GM10248 (cell line): ENCODE measurements at places on chromosomes 3 and 15.

GRCh38 chr3:139111392-139112229, 66.9 kb upstream of the PRR23C start:
- peak; percentile 68 for DNase-seq

- DNase-seq: peak; percentile 14
Observed at GRCh38 chr3:58868097-58868779, 181.6 kb downstream of the CFAP20DC start.

DNA sequence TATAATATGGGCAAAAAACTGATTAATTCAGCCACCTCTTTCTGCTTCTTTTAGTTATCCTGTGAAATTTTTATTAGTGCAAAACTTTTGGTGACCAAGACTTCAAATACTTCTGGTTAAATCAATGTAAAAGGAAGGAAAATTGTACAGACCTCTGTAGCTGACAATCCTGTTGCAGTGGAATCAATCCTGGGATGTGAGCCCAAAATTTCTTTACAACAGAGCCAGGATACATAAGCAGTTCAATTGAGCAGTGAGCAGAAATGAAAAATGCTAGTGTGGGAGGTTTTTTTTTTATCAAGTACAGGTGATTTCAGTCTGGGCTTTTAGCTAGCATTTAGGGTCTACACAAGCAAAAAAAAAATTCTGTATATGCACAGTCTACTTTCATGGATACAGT, 398.0 kb downstream of the OTOL1 start:
- no peak for DNase-seq

DNA sequence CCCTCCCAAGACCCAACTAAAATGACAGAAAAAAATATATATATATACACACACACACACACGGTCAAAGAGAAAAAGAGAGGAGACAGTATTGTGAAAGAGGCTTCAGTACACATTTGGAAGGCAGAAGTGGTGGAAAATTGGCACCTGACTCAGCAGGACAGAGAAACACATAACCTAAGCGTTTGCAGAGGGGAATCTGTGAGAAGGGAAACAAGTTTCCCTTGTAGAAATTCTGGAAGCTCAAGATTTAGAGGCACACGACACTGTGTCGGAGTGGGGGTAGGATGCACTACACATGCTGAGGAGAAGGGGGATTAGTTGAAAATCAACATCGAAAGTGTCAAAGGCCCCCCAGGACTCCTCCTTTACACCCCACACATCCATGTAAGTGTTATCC, 53.1 kb downstream of the PAK2 start:
- no peak for DNase-seq

DNA sequence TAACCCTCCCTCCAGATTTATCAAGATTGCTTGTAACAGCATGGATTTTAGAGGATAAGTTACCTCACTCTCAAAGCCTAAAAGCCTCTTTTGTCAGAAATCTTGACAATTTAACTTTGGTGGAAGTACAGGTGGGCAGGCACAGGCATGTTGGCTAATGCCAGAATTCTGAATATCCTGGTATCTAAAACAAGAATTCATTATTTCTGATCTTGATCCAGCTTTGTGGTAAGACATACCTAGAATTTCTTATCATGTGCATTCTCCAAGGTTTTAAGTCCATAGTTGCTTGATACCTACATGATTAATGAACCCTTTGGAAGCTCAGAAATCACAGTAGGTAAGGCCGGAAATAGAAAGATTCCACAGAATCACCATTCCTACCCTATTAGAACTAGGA, 109.9 kb upstream of the TTC14 start:
- DNase-seq: no peak

DNA sequence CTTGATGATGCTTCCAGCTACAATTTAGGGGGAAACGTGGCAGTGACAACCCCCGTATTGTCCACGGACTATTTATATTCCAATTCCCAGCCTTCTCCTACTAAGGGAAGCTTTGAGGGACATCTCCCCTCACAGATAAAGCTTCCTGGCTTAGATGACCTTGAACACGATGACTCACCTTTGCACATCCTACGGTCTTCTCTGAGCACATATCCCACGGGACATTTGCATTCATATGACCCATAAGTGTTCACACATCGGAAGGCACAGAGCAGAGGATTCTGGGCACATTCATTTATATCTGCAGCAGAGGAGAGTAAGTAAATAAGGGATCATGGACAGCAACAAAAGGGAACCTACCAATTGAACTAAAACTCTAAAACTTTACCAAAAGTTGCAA, 101.5 kb downstream of the DUT start:
- no peak for DNase-seq

GRCh38 chr3:112676659-112677234, 35.8 kb upstream of the CCDC80 start:
- peak; percentile 83 for DNase-seq

DNA sequence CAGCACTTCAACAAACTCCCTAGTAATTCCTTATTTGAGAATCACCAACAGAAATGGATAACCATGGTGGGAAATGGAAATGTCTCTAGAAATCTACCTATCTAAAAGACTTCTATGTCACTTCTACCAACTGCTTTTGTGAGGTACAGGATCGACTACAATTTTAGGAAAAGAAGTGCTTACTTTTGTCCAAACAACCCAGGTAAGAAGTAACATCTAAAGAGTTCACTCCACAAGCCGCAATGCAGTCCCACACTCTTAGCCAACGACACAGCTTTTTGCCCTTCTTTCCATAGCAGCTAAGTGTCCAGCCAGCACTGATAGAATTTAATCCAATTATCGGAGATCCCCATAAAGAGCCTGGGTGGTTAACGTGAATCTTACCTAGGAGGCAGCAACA, 28.1 kb downstream of the ANXA2 start:
- DNase-seq: no peak

GRCh38 chr3:150235799-150236198, 172.3 kb upstream of the TSC22D2 start:
- no peak for DNase-seq

DNA sequence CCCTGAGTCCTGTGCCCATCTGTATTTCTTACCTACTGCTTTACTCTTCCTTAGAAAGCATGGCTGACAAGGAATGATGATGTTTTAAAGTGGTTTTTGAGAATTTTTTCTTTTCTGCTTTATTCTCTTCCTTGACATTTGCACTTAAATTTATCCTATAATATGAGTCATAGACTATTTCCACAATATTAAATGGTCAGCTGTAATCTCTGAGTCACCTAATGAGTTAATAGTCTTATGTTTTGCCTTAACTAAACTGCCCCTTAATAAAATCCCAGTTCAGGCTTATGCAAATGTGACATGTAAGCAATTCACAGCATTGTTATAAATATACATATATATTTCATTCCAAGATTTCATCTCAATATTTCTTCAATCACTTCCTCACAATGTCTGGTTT, 23.8 kb downstream of the MEIS2 start:
- no peak for DNase-seq

- no peak for DNase-seq
Observed at GRCh38 chr3:71415681-71416122, 167.8 kb downstream of the FOXP1 start.
